Nephron progenitor cell (in vitro differentiated cells): ENCODE measurements at places on chromosomes 12 and 14.

DNA sequence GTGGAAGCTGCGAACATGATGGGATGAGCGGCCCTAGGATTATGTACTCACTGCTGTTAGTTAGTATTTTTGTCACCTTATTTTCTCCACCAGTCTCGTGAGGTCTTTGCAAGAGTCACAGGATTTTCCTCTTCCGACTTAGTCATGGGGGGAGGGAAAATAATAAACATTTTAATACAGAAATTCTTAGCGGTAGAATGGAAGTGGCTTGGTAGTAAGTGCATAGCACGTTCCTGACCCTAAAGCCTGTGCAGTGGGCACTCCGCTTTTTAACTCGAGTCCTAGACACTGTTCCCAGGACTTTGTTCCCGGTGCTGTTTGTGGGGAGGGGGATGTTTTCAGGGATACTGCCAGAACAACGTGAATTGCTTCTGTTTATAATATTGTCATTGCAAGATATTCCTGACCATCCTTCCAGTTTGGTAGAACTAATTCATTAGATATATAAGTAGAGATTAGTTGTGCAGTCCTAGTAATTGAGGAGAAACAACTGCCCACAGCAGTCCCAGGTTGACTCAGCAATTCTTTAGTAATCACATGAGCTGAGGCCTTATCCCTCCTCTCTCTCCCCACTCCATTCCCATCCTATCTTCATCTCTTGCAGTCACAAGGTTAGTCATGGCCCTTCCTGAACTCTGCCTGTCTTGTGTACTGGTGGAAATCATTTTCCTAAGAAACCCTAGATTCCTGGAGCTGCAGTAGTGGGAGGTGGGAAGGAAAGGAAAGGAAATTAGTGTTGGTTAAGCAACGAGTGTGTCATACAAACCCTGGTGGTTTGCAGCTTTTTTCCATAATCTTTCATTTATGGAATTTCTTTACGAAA, 799 bp downstream of the SLC38A6 start:
- no peak for DNase-seq

DNA sequence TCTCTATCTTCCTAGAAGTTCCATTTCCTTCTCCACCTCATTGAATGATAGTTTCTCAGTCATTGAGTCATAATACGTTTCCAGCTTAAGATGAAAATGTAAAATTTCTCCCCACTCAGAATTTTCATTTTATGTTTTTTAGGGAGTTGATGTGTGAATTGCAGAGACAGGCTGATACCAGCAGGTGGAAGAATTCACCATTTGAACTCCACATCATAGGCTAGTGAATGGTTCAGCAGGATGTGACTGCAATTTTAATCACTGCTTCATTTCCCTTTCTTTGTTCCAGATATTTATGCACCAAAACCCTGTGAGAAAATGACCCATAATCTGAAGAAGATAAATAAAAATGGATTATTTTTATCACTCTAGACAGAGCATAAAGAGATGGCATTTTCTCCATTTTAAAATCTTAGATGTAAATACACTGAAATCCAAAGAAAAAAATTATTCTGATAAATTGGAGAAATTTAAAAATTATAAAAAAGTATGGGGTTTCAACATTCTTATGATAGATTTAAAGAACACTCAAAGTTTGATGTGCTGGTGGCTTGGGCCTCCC, 10.6 kb upstream of the PYGL start:
- no peak for DNase-seq

DNA sequence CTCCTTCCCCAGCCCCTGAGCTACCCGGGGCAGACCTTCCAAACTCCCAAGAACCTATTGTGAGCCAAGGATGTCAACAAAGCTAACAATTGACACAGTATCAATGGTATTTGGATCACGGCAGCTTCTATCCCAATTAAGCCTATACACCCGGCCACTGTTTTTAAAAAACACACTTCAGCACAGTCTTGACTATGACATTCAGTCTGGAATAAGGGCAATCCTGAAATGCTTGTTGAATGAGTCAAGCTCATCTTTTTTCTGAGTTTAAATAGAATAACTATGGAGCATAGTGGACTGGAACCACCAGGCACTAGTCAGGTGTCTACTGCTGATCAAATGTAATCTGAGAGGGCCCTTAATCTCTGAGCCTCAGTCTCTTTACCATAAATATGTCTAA, 5.7 kb downstream of the DENND5B start:
- no peak for DNase-seq

DNA sequence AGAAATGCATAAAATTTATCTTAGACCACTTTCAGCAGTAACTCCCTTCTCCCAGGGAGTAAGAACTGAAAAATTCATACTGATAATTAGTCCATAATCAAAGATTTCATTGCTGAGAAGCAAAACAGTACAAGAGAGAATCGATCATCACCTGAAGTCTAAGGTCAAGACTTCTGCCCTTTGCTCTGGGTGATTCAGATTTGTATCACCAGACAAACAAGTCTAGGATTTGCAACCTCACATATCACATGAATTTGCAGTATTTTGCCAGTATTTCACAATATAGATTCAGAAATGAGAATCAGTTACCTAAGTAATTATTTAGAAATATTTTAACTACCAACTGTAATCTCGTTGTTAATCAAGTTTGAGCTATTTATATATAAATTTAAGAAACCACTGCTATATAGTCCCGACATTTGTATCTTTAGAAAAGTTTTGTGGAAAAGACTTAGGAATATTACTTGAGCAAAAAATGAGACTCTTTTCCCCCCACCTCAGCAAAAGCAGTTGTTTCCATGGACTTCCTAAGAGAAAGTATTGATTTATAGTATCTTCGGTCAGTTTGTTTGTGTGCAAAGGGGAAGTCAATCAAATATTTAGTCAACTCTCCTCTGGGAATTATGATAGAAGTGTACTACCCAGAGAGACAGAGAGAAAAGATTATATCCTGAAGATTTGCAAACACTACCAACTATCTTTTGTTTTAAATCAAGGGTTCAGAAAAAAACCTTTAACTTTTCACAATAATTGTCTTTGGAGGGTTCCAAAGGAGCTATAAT, 840.1 kb downstream of the TRHDE start:
- DNase-seq, result no peak

GRCh38 chr12:96208346-96208745, 14.2 kb downstream of the ELK3 start:
- DNase-seq, result no peak

DNA sequence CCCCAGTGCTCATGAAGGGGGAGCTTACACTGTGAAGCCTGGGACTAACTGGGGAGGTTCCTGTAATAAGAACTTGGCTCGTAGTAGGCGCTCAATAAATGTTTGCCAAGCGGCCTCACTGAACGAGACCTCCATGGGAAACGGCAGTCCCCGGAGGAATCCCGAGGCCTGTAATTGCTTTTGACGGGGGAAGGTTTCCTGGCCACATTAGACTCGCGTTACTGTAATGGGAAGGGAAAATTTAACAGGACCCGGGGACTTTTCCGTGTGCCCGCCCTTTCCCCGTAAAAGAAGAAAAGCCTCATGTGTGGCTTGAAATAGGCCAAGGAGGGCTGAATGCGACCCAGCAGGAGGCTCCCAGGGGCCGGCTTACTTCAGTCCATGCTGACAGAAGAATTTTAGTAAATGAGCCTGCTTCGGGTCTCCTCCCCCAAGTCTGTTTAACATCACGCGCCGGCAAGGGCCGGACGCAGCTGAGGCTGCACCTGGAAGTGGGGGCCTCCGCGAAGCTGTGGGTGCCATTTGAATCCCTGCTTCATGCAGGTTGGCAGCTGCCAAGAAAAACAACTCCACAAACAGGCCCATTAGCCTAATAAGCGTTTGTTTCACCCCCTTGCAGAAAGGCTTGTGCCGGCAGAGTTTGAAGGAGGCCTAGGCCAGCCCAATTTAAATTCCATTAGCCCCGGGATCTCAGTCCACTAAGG, 39.8 kb upstream of the PWP1 start:
- peak; percentile 33 for DNase-seq
